ENCODE measurements at places on chromosomes 5 and 9. TPM values are rescaled to one million over a fixed set of nuclear protein-coding genes. Genes with fewer than 3 reads are reported as not detected.

SPATA31A3 gene
- total RNA-seq, result not detected

PFN3 gene
- not detected for total RNA-seq

ZFP37 gene
- total RNA-seq, result 0.80 TPM

CARD9 gene
- total RNA-seq, result 1.2 TPM

ANKRD55 gene
- not detected for total RNA-seq

TRPM3 gene
- 0.35 TPM for total RNA-seq

BARHL1 gene
- not detected for total RNA-seq

EXOC3 gene
- total RNA-seq, result 58.7 TPM

LMX1B gene
- total RNA-seq, result not detected

DMRT3 gene
- total RNA-seq, result not detected

IDNK gene
- 7.4 TPM for total RNA-seq

ARL14EPL gene
- total RNA-seq, result not detected

FREM1 gene
- 1.1 TPM for total RNA-seq

ARPC5L gene
- total RNA-seq, result 50.0 TPM

BARX1 gene
- total RNA-seq, result not detected

LTC4S gene
- 5.4 TPM for total RNA-seq

FGF10 gene
- total RNA-seq, result 0.27 TPM

SWI5 gene
- 14.4 TPM for total RNA-seq

TTF1 gene
- 11.1 TPM for total RNA-seq

ZBTB43 gene
- total RNA-seq, result 16.3 TPM

EPB41L4B gene
- 87.3 TPM for total RNA-seq

CCDC192 gene
- not detected for total RNA-seq

ADAMTS16 gene
- total RNA-seq, result not detected

ACOT12 gene
- not detected for total RNA-seq

PCDH1 gene
- 105 TPM for total RNA-seq

GPR150 gene
- 0.52 TPM for total RNA-seq

ANKRD33B gene
- 0.66 TPM for total RNA-seq

ABCA2 gene
- 47.5 TPM for total RNA-seq

C5orf58 gene
- total RNA-seq, result not detected

ZCCHC10 gene
- 24.2 TPM for total RNA-seq

PRR7 gene
- total RNA-seq, result 5.0 TPM

CFAP157 gene
- 0.12 TPM for total RNA-seq

EIF4E1B gene
- not detected for total RNA-seq

CDK7 gene
- total RNA-seq, result 35.4 TPM

PCDHA1 gene
- not detected for total RNA-seq

FGD3 gene
- 2.3 TPM for total RNA-seq

Measured in colonic mucosa (tissue), 4 donors.